ENCODE measurements at places on chromosomes 11 and 22.
A peak's percentile ranks its signal among the peaks of the same experiment; 100 is the strongest.

DNA sequence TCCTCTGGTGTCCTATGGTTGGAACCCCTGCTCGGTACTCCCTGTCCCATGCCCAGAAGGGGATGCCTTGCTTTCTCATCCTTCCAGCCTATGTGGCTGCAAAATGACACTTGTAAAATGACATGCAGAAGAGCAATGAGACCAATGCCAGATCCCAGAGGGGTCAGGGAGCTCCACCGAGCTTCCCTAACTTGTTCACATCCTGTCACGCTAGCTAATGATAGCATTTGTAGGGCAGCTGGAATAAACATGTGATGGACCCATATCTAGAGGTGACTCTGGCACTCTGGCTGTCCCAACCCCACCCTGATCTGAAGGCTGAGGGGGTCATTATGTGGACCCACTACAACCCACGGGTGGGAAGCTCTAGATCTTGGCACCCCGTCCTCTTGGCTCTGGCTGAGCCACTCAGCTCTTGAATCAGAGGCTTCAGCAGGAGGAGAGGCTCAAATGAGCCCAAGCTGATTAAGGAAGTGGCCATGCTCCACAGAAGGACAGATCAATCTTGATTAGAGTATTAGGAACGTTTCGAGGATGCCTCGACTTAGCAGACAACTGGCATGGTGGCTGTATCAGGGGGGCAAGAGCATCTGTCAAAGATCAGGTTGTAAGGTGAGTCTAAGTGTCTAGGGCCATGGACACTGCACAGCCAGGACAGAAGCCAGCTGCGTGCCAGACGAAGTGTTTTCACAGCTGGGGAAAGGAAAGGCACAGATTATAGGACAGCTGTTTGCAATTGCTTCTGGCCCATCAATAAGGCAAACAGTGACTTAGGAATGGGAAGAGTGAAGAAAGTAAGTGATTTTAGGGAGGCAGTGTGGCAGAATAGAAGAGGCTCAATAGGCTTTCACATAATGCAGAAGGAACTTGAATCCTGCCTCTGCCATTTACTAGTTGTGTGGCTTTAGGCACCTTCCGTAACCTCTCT is 182.8 kb downstream of the KIRREL3 start:
- no peak overlapping the region for H3K4me3 ChIP-seq
- peaks cover 2% of the 10 kb centered on the region for H3K27me3 ChIP-seq
- DNase-seq: no peak
- no peaks in the 10 kb centered on the region for H3K4me1 ChIP-seq
- H3K27ac ChIP-seq: no peak overlapping the region

- no peaks in the 10 kb centered on the region for H3K27me3 ChIP-seq
- no peaks in the 10 kb centered on the region for H3K36me3 ChIP-seq
- no peak overlapping the region for H3K27ac ChIP-seq
- peak; percentile 5 for DNase-seq
- no peaks in the 10 kb centered on the region for H3K4me1 ChIP-seq
- no peak overlapping the region for H3K4me3 ChIP-seq
These were observed 7.6 kb downstream of the MS4A3 start for GRCh38 chr11:60064111-60064510.

- H3K27me3 ChIP-seq: no peaks in the 10 kb centered on the region
- H3K4me1 ChIP-seq: peaks cover 6% of the 10 kb centered on the region
- H3K27ac ChIP-seq: no peak overlapping the region
- no peak for DNase-seq
- peaks cover 42% of the 10 kb centered on the region for H3K36me3 ChIP-seq
These were observed 22.3 kb upstream of the CHRM4 start for GRCh38 chr11:46413760-46414465.

DNA sequence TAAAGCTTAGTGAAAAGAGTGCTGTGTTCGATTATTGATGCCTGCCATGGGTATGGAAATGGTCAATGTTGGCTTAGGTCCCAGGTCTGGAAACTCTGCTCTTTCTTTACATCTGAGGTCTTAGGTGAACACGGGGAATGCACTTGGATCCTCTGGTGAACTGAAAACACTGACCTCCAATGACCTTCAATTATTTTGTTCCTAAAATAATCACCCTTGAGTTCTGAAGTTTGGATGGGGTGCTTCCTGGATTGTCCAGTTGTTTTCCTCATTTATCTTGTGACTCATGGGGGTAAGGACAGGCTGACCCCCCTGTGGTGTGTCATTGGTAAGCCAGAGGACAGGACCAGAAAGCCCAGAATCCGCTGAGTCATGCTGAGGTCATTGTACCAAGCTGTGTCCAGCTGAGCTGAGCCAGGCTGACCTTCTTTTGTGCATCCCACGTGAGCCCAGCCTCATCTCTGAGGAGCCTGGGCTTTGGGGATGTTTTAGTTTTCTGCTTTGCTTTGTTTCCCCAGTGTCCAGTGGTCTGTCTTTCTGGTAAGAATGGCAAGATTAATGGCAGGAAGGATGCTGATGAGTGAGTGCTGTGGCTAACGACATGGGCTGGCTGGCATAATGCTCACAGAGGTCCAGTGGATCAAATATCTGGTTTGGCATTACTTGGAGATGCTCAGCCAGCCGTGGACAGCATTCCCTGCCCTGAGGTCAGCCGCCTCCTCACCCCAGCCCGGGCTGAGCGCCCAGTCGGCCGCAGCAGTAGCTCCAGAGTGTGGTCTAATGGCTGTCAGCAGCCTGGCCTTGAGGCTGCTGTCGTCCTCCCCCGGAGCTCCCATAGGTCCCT is 35.6 kb downstream of the AMPD3 start:
- H3K27ac ChIP-seq: no peak overlapping the region
- no peaks in the 10 kb centered on the region for H3K27me3 ChIP-seq
- H3K36me3 ChIP-seq: peaks cover 19% of the 10 kb centered on the region
- DNase-seq: peak; percentile 38
- peaks cover 6% of the 10 kb centered on the region for H3K4me1 ChIP-seq
- H3K4me3 ChIP-seq: no peak overlapping the region

GRCh38 chr11:134584706-134585445 is 172.8 kb upstream of the B3GAT1 start:
- H3K36me3 ChIP-seq: no peaks in the 10 kb centered on the region
- no peak overlapping the region for H3K27ac ChIP-seq
- DNase-seq: peak; percentile 72
- peaks cover 7% of the 10 kb centered on the region for H3K4me1 ChIP-seq

- H3K4me1 ChIP-seq: no peaks in the 10 kb centered on the region
- H3K27ac ChIP-seq: peak within 1 kb of the TSS; percentile 23
- peaks cover 19% of the 10 kb centered on the region for H3K27me3 ChIP-seq
- DNase-seq: peak; percentile 39
- H3K4me3 ChIP-seq: peak within 1 kb of the TSS; percentile 4
These were observed at the start of gene JAML for GRCh38 chr11:118224511-118225188. Gene JAML, minus strand, starts transcription at chr11:118225011. Its CDS starts 10,145 bp downstream, at chr11:118214866.

GRCh38 chr11:65639623-65640482 is 2.0 kb downstream of the SIPA1 start:
- peaks cover 54% of the 10 kb centered on the region for H3K4me1 ChIP-seq
- H3K36me3 ChIP-seq: peaks cover 51% of the 10 kb centered on the region
- peak overlapping the region; percentile 84 for H3K27ac ChIP-seq
- peak; percentile 45 for DNase-seq

GRCh38 chr11:116167706-116168458 is 604.9 kb downstream of the BUD13 start:
- H3K27ac ChIP-seq: no peak overlapping the region
- peaks cover 11% of the 10 kb centered on the region for H3K27me3 ChIP-seq
- no peak for DNase-seq
- H3K4me1 ChIP-seq: no peaks in the 10 kb centered on the region

GRCh38 chr11:1127664-1128162 is 30.0 kb upstream of the MUC5AC start:
- H3K4me1 ChIP-seq: peaks cover 2% of the 10 kb centered on the region
- DNase-seq: no peak
- no peak overlapping the region for H3K27ac ChIP-seq
- no peak overlapping the region for H3K4me3 ChIP-seq

GRCh38 chr22:29861672-29862297 is 21.2 kb upstream of the MTMR3 start:
- no peak overlapping the region for H3K4me3 ChIP-seq
- H3K36me3 ChIP-seq: no peaks in the 10 kb centered on the region
- no peak for DNase-seq
- H3K27me3 ChIP-seq: no peaks in the 10 kb centered on the region
- no peak overlapping the region for H3K27ac ChIP-seq

DNA sequence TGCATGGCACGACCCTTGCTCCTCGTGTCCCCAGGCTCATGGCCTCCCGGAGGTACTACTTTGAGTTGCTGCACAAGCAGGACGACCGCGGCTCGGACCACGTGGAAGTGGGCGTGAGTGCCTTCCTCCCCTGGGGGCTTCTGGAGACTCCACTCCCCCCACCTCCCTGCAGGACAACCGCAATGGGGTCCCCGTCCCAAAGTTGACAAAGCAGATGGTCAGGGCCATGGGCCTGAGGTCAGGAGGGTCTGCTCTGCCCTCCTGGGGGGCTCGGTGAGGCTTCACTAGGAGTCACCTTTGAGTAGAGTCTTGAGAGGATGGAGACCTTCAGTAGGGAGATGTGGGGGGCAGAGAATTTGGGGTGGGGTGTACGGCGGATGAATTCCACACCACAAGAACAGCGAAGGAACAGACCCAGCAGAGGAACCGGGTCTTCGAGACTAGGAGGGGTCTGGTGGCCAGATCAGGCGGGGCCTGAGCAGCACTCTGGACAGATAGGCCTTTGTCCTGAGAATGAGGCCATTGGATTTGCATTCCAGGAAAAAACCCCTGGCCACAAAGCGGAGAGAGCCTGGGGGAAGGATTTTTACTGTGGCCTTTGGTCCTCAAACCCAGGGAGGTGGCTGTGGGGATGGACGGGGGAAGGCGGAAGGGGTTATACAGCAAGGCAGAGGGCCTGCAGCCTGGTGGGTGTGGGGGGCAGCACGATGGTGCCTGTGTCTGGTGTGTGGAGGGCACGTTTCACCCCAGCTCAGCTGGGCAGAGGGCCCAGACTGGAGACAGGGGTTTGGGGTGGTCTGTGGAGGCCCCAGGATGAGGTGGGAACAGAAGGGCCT is 4.6 kb downstream of the B4GALNT4 start:
- DNase-seq: no peak
- H3K4me1 ChIP-seq: peaks cover 8% of the 10 kb centered on the region
- peaks cover 12% of the 10 kb centered on the region for H3K27me3 ChIP-seq
- peaks cover 5% of the 10 kb centered on the region for H3K36me3 ChIP-seq

GRCh38 chr22:17213976-17214375 is 5.3 kb downstream of the ADA2 start:
- no peaks in the 10 kb centered on the region for H3K36me3 ChIP-seq
- peak; percentile 80 for DNase-seq
- H3K27ac ChIP-seq: no peak overlapping the region
- peaks cover 6% of the 10 kb centered on the region for H3K4me1 ChIP-seq
- H3K4me3 ChIP-seq: no peak overlapping the region

DNA sequence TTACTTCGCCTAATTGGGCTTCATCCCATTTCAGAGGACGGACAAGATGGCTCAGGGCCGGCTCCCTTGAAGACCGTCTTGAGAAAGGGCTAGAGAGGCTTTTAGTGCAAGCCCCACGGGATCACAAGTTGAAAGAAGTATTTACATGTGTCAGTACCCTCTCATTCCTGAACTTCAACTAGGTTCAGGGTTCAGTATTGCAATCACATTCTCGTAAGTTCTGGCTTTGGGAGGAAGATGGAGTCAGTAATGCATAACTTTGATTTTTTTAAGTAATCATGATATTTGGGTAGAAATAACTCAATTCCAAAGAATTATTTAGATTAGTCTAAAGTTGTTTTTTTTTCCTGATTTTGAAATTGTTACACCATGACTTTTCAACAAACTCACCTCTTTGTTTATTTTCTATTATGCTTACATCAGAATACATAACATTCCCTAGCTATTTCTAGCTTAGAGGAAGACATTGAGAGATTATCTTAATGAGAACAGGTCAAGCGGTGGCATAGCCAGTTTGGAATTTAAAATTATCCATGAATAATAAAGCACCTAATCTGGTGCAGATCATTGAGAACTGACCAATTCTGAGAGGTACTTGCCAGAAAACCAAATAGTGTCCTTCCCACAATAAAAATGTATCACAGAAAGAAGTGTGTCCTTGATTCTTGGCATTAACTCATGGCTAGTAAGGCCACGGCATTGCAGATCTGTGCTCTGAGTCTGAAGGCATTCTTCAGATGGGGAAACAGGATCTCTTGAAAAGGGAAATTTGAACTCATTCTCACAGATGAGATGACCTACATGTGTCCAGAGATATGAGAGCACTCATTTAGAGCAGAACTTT is 92.1 kb upstream of the BLID start:
- H3K27me3 ChIP-seq: no peaks in the 10 kb centered on the region
- no peak overlapping the region for H3K4me3 ChIP-seq
- H3K36me3 ChIP-seq: no peaks in the 10 kb centered on the region
- H3K27ac ChIP-seq: peak overlapping the region; percentile 66
- DNase-seq: no peak

DNA sequence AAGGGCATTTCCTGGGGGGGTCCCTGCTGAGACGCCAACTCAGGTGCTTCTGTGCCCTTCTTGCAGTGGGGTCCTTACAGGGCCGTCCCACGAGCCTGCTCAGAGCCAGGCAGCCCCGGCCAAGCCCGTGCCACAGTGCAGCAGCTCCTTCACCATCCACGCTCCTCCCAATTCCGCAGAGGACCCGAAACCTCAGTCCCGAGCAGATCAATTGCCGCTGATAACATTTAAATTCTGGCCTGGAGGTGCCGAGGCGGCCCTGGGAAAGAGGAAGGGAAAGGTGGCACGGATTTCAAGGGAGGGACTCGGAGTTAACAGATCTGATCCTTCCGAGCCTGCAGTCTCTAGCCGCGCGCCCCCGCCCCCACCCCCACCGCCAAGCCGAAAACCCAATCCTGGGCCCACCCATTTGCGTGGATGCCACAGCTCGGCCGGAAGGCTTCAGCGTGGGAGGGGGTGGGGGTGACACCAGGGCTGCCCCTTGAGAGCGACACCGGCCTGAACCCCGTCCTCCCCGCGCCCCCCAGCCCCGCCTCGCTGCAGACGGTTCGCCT is 32.3 kb upstream of the JAM3 start:
- peak overlapping the region; percentile 58 for H3K4me3 ChIP-seq
- no peaks in the 10 kb centered on the region for H3K36me3 ChIP-seq
- DNase-seq: peak; percentile 43
- H3K27me3 ChIP-seq: peaks cover 2% of the 10 kb centered on the region

DNA sequence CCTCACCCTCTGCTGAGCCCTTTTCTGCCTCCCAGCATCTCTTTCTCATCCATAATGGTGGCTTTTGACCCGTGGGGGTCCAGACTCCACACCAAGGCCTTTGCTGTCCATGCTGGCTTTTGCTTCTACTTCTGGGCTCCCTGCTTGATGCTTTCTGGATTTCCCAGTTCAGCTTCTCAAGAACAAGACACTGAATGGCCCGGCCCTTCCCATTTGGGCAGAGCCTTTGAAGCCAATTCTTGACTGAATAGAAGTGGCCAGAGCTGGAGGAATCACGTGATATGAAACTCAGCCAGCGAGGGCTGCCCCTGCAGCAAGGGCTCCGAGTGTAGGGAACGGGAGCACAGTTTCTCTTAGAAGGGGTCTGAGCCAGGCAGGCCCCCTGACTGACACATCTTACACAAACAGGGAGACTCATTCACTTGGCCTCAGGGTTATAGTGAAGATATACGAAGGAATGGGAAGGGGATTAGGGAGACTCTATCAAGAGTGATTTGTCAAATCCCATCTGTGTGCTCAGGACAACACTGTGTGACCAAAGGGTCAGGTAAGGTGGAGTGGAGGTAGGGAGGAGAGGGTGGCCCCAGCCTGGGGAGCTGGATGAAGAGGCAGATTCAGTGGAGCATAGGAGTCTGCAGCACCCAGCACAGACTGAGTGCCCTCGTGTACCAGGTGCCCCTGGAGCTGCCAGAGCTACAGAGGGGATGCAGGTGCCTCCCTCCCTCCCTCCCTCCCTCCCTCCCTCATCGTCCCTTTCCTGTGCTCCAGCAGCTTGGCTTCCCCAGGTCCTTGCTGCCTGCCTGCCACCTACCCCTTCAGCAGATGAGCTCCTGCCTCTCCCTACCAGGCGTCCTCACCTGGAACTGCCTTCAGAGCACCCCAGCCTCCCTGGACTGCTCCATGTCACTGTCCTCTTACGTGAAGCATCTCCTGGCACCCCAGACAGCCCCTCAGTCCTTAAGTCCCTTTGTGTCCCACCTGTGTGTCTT is 106.0 kb downstream of the TRIM29 start:
- peaks cover 32% of the 10 kb centered on the region for H3K4me1 ChIP-seq
- no peak overlapping the region for H3K27ac ChIP-seq

Measured in muscle of leg (tissue), 16 donors.